ENCODE measurements at places on chromosomes 11 and 22.

DNA sequence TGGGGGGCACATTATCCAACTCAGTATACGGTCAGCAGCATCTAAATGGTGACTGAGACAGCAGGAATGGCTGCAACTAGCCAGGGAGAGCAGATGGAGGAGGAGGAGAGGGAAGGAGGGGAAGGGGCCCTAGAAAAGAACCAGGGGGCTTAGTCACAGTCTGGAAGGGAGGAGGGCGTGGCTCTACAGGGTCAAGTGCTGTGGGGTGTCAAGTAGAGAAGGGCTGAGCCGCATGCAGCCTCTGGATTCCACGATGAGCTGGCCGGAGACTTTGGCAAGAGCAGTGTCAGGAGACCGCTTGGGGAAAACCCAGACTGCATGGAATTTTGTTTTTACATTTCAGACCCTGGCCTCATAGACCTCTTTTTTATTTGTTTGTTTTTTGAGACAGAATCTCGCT, 25.8 kb upstream of the PPFIA1 start:
- no peak for DNase-seq

GRCh38 chr11:132127900-132128288, 757.5 kb downstream of the NTM start:
- no peak for DNase-seq

DNA sequence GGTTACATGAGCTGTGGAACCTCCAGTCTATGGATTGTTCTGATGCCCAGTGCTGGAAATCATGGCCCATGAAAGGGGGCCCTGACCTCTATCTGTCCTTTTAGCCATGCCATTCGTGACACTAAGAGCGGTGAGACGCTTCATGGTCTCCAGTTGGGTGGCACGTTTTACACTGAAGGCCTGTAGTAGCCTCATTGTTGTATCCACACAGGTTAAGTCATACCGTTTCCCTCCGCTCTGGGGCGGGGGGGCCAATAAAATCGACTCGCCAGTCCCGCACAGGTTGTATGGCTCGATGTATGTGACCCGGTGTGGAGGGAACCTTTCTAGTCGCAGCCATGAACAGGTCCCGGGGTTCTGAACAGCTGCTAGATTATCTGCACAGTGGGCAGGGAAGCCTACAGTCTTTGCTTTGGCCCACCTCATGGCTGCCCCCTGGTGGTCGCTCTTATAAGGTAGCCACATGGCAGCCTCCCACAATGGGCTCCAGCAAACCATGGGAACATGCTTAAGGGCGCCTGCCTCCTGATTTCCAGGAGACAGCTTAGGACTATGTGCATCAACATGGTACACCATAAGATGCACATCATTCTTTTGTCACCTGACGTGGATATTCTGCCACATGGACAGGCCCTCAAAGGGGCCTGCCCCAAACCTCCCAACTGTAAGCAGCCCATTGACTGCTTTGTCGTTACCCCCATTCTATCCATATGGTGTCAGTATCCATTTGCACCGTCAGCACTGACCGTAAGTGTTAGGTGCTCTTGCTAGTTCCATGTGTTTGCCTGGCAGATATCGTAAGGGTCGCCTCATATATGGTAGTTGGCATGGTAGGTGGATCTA, 19.7 kb upstream of the APOL3 start:
- DNase-seq: peak; percentile 17

- no peak for DNase-seq
Observed at GRCh38 chr11:17531636-17532113, 12.5 kb downstream of the USH1C start.

GRCh38 chr11:117702946-117703598, 93.9 kb downstream of the DSCAML1 start:
- DNase-seq: no peak

GRCh38 chr11:1923201-1923956, 3.9 kb downstream of the TNNT3 start:
- DNase-seq: no peak

All from RWPE1 (cell line).